ENCODE measurements at places on chromosomes 6 and 20.
A peak's percentile ranks its signal among the peaks of the same experiment; 100 is the strongest.

DNA sequence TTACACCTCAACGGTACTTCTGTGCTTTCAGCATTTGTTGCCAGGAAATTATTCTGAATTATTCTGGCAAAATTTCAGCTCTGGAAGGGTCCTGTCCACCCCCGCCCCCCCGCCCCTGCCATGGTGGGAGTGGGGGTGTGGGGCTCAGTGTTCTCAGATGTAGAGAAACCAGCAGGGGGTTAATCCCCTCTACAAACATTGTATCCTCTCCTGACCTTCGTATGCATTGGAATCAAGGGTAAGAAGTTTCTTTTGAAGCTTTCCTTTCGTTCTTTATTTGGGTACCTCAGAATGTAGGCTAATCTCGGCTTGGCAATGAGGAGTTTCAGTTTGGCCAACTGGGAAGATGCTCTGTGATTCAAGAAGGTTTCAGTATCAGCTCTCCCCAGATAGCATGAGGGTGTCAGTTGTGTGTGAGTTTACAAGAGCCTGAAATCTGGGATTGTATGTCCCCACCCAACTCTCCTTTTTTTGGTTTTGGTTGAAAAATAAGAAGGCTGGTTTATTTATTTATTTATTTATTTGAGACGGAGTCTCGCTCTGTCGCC, 25.5 kb upstream of the OLIG3 start:
- no peak for DNase-seq

DNA sequence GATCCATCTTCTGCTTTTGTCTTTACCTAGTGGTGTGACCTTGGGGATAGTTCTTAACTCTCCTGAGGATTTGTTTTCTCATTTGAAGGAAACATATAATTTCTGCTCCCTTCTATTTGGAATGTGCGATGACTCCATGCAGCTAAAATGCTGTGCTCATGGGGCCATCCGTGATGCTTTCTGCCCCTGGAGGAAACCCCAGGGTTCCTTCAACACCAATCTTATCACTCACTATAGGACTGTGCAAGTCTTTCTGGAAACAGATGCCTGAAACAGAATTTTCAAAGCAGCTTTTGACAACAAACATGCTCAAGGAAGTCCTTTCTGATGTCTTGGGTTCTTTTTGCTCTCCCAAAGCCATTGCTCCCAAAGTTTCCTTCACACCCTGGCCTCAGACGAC, 128.8 kb upstream of the GGTLC1 start:
- DNase-seq: no peak

DNA sequence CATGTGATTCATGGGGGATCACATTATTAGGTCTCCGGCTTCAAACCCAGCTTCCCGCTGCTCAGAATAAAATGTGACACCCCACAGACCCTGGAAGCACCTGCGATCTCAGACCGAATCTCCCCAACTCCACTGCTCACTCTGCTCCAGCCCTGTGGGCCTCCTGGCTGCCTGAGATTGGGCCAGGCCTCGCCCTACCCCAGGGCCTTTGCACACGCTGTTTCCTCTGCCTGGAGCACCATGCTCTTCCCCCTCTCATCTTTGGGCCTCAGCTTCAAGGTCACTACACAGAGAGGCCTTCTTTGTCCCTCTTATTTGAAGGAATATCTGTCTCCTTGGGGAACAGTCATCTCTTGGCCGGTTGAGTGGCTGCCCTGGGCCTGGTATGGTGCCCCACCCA, 48.8 kb downstream of the RBM38 start:
- no peak for DNase-seq

DNA sequence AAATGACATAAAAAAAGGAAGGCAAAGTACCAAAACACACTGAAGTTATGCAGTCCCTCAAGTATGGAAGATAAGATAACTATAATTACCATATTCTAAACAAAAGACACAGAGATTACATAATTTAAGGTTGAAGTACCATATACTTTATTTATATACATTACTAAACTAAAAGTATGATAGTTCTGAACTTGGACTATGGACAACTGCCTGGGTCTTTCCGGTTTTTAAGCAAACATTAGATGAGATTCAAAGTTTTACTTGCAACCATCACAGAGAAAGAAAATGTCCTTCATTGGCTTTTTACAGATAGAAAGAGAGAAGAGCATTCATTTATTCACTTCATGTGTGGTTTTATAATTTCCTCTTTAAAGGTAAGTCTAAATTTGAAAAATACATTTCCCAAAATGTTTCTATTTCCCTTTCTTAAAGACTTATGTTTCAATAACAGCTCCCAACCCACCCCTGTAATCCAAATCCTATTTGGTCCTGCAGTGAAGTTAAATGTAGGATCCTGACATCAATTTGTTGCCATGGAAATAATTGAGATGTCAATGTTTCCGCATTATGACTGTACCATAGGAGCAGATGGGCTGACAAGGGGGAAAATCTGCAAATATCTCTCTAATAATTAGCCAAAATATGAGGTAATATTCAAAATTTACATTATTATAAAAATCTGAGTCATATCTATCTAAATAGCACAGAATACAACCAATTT, 63.7 kb downstream of the PTPRK start:
- no peak for DNase-seq

GRCh38 chr20:25707695-25708094, 11.0 kb upstream of the ZNF337 start:
- DNase-seq: no peak

- no peak for DNase-seq
Observed at GRCh38 chr6:50963952-50964351, 145.3 kb downstream of the TFAP2B start.

GRCh38 chr20:58135441-58136148, 92.9 kb downstream of the ANKRD60 start:
- no peak for DNase-seq

- DNase-seq: no peak
Observed at GRCh38 chr20:9474835-9475415, 39.5 kb upstream of the LAMP5 start.

DNA sequence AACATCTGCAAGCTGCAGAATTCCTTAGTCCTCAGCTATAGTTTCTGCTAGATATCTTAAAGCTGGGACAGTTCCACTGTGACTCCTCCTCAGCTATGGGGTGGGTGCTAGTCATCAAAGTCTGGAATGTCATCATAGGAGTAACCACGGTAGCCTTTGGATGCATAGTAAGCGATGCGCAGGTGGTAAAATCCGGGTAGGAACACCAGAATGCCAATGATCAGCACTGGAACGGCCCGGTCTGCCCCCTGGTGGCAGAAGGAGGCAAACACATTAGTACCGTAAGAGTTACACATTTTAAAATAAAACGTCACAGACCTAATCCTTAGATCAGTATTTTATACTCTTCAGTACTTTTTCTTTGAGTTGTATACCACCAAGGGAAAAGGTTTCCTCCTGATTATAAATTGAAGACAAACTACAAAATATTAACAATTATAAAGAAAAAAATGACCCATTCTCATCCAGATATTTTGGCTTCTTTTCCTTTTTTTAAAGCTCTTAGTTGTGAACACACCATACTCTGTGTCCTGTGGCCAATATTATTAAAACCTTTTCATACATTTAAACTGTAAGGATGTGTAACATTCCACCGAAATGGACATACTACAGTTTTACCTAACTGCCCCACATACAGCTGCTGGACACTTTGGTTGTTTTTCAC, 18.9 kb downstream of the PCNA start:
- peak; percentile 85 for DNase-seq

GRCh38 chr6:111804627-111805235, 68.5 kb downstream of the FYN start:
- peak; percentile 77 for DNase-seq

- DNase-seq: no peak
Observed at GRCh38 chr20:38429301-38429700, 5.8 kb downstream of the SNHG17 start.

GRCh38 chr20:61757678-61758563, 307.8 kb downstream of the TAF4 start:
- DNase-seq: no peak
